ENCODE measurements at places on chromosomes 2 and 18. TPM values are rescaled to one million over a fixed set of nuclear protein-coding genes. Genes with fewer than 3 reads are reported as not detected.

The RAMP1 gene
- 0.37 TPM for polyA plus RNA-seq

The KYNU gene
- polyA plus RNA-seq: 14.5 TPM

- DNase-seq: no peak
Measured at GRCh38 chr2:69755862-69756467, 14.0 kb downstream of the ANXA4 start.

GRCh38 chr2:64915510-64915900 lies 73.7 kb upstream of the SLC1A4 start:
- DNase-seq: no peak

DNA sequence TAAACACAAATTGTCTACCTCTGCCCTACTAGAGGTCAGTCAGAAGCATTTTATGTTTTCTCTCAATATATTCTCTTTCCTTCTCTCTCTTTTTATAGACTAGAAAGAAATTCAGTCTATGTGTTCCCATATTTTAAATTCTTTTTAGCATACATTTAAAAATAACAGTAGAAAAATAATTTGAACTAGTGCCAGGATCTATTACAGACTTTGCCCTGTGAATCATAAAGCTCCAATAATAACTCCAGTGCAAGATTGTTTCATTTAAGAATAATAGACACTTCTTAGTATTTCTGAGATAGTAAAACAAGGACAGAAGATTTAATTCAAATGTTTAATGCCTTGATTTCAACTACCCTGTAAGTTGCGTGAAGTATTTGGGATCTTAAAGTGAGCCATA lies 60.1 kb downstream of the ITGB6 start:
- DNase-seq: no peak

- no peak for DNase-seq
Measured at GRCh38 chr2:154497019-154497418, 201.5 kb upstream of the KCNJ3 start.

DNA sequence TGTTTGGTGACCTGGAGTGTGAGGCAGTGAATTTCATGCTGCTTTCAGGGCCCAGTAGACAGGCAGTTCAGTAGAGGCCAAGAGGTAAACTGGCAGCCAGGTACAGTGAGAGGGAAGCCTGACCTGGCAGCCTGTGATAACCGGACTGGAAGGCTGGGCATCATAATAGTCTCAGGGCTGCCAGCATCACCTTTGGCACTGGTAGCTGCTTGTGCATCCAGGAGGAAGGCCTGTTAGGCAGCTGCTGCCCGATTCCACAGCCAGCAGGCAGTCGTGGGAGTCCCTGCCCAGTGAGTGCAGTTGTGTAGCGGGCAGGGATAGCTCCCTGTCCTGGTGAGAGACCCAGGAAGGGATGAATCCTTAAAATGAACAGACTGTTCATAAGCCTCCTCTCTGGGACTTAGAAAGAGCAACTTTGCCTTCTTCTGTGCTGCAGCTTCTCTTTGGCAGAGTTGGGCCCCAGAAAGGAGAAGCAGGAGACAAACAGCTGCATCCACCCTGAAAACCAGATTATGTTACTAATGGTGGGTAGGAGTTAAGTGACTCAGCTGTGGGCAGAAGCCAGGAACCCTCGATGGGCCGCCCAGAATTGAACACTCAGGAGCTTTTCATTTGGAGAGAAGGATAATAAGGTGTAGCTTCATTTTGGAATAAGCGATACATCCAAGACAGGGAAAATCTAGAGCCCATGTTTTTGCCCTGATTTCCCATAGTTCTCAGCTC lies 8.1 kb upstream of the GPBAR1 start:
- DNase-seq: no peak

The FECH gene
- polyA plus RNA-seq: 5.8 TPM

DNA sequence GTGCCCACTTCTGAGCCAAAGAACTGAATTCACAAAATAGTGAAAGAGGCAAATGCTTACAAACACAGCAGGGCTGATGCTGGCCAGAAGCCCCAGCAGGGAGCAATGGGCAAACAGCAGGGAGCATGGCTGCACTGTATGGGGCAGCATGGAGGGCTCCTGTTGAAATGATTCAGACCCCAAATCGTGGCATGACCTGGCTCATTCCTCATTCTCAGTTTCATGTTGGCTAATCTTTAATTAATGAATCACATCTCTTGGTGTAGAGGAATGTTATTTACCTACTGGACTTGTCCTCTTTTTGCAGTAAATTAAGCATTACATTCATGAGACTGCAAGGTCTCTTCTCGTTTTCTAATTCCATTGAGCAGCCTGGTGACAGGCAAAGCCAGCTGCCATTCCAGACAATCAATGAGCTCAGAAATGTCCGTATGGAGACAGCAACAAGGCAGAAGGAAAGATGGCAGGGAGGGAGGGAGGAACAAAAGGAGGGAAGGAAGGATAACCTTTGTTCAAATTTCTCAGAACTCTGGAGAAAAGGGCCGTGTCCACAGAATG lies 84.9 kb upstream of the ST8SIA3 start:
- no peak for DNase-seq

The MRPL33 gene
- 32.4 TPM for polyA plus RNA-seq

The POLR1A gene
- 3.4 TPM for polyA plus RNA-seq

DNA sequence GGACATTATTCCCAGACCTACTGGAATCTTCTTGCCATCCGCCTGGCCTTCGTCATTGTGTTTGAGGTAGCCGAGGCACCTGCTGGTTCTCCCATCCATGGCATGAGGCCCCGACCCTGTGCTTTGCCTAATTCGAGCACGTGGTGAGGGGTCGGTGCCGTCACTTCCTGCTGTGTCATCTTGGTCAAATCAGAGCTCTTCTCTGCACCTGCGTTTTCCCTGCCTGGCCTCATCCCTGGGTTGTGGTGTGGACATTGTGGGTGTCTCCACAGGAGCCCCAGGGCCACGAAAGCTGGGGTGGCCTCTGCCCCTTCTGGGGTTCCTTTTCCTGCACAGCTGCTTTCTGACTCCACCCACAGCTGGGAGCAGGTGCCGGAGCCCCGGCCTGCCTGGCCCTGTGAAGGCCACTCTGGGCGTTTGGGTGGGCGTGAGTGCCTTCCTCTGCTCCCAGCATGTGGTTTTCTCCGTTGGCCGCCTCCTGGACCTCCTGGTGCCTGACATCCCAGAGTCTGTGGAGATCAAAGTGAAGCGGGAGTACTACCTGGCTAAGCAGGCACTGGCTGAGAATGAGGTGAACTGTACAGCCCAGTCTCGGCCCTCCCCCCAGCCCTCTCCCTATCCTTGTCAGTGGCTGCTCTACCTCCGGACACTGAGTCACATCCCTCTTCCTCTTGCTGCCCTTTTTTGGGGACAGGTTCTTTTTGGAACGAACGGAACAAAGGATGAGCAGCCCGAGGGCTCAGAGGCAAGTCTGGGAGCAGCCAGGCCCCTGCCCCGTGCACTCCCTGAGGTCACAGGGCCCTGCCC lies 34.9 kb downstream of the ANO7 start:
- no peak for DNase-seq

DNA sequence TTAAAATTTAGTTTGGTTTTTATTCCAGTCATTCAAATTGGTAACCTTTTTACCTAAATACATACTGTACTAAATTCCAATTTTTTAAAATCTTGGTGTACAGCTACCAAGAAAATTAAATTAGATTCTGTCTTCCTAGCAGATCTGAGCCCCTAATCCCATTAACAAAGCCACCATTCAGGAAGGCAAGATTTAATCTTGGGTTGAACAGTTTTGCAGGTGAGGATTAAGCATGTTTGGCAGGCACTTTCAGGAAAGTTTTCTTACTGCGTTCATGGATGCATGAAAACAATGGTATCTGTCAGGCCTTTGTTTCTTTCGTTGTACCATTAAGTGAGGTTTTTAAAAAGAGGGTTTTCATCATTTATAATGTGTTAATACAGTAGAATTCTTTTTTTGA lies 32.8 kb downstream of the ITPRID2 start:
- no peak for DNase-seq

DNA sequence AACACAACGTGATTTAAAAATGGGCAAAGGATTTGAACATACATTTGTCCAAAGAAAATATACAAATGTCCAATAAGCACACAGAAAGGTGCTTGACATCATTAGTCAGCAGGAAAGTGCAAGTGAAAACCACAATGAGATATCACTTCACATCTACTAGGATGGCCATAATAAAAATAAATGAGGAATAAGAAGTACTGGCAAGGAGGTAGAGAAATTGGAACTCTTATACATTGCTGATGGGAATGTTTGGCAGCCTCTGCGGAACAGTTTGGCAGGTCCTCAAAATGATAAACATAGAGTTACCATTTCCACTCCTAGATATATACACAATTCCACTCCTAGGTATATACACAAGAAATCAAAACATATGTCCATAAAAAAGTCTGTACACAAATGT lies 51.0 kb upstream of the PGAP1 start:
- DNase-seq: no peak

GRCh38 chr2:197805715-197806633 lies 1.6 kb downstream of the PLCL1 start:
- peak; percentile 6 for DNase-seq

The RAB12 gene
- 12.8 TPM for polyA plus RNA-seq

- no peak for DNase-seq
Measured at GRCh38 chr18:76246590-76246989, 248.5 kb downstream of the ZNF516 start.

GRCh38 chr2:162126527-162126926 lies 25.5 kb downstream of the GCG start:
- no peak for DNase-seq

DNA sequence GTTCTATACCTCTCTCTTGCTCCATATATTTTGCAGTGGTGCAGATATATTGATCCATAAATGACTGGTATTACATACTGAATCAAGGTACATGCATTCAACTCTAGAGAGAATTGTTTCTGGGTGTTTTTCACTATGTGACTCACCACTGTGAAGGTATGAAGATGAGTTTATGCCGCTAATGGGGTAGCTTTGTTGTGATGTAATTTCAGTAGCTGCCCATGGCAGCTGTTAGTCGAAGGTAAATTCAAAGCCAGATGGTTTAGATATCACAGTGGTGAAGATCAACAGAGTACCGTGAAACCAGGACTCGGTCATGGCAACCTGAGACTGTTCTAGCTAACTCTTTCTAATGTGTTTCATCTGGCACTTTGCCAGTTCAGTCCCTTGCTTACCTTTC lies 50.4 kb downstream of the PKP4 start:
- no peak for DNase-seq

GRCh38 chr2:204110338-204110741 lies 173.8 kb downstream of the ICOS start:
- no peak for DNase-seq

- DNase-seq: no peak
Measured at GRCh38 chr2:238149841-238150572, 8.8 kb upstream of the ERFE start.

The FOXD4L1 gene
- 0.12 TPM for polyA plus RNA-seq

DNA sequence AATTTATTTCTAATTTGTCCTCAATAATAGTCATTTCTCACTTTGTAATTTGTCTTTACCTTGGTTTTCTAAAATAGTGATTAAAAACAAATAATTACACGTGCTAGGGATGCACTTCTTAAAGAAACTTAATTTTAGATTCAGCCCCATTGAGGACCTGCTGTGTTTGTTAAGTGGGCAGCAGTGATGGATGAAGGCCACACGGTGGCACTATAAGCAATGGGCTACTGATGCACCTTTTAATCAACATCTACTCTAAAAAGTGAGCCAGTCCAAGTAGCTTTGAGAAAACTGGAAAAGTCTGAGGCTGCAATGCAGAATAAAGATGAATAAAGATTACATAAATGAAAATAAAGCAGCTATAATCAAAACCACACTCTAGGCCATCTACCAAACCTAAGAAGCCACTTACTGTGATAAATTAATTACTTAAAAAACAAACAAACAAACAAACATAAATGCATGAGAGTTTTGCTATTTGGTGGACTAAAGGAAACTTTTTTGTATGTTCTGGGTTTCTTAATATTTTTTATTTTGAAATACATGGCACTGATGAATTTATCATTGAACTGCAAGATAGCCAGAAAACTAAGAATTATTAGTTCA lies 89.3 kb downstream of the PDE11A start:
- peak; percentile 8 for DNase-seq
